ENCODE measurements at places on chromosomes 5 and 9.
A peak's percentile ranks its signal among the peaks of the same experiment; 100 is the strongest.

- DNase-seq: peak; percentile 25
These were observed 106.3 kb upstream of the SPOCK1 start for GRCh38 chr5:137605411-137605810.

GRCh38 chr5:60207040-60207439 is 313.5 kb upstream of the PDE4D start:
- no peak for DNase-seq

- DNase-seq: peak; percentile 37
These were observed 95.5 kb downstream of the ZCCHC7 start for GRCh38 chr9:37215830-37216229.

DNA sequence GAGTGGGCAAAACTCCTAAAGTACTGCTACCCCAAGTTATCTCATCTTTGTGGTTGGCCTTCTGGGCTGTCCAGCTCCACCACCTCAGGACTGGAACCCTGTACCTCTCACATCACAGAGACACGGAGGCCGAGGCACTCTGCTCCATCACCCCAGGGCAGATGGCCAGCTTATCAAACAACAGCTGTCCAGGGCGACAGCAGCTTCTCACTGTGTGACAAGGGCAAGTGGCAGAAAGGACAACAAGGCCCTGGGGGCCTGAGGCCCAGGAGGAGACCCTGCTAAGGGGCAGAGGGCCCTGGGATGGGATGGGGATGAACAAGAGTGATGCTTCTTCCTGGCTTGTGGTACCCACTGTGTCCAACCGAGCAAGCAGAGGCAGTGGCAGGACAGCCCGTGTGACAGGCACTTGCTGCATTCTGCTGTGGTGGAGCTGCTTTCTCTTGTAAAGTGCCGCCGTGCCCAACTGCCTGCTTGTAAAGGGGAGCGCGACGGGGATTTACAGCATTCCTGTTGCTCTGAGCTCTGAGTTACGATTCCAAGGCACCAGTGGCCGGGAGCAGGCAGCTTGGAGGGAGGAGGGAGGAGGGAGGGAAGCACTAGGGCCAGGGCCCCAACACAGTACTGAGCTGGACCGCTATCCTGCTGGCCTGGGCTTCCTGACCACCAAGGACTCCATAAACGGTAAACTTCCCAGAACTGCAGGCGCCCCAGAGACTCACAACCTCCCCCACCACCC is 71.2 kb downstream of the SHB start:
- no peak for DNase-seq

- no peak for DNase-seq
These were observed 26.0 kb downstream of the GABRP start for GRCh38 chr5:170809551-170809950.

DNA sequence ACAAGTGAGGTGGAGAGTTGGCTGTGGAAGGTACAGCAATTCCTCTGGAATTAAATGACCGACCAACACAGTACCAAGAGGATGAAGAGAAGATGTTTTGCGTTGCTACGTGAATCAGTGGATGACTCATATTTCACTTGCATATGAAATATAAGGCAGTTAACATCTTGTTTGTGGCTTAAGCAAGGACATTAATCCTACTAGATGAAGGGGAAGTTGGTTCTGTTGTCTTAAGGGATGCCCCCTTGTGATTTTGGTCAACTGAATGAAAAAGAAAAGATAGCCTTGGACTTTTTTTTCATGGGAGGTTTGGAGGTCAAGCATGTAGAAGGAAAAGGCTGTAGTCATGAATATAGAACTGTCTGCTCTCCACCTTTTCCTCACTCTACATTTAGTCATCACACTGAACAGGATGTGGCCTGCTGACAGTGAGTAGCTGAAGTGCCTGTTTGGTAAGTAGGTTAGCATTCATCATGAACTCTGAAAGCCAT is 33.9 kb downstream of the VLDLR start:
- DNase-seq: peak; percentile 89

DNA sequence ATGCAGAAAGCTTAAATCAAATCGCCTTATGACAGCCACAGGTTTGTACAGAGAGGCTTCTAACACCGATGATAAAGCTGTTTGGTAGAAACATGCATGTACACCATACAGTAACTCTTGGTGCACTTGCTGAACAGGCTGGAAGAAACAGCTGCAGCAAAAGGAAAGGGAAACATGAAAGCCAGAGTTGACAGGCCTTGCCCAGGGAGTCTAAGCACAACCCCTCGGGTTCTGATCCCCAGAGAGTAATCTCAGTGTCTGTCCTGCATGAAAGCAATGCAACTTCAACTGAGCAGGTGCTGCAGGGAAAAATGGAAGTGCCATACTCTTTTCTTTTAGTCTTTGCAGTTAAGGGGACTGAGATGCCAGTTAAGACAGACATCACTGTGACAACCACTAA is 419.9 kb downstream of the BNC2 start:
- DNase-seq: no peak

DNA sequence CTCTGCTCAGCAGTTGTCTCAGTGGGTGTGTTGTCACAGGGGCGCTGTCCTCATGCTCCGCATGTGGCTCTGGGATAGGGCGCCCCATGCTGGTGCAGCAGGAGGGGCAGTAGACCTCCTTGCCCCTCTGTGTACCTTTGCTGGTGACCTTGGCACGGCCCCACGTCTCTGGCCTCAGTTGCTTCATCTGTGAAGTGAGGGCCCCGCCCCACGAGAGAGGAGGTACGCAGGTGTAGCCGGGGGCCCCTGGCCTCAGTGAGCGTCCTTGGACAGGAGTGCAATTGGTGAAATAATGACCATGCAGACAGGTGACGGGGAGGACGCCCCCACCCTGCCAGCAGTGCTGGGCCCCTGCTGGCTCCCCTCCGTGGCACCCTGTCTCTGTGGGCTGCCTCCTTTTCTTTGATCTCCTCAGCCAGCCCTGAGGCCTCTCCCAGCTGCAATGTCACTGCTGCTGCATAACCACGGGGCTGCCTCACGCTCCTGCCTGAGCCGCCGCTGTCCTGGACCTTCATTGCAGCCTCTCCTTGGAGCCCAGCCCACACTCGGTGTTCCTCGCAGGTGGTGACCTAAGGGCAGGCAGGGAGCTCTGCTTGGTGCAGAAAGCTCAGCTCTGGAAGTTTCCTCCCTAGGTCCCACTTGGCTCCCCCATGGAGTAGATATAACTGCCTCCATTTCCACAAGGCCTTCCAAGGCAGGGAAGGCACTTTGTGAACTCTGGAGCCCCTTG is 57.3 kb downstream of the PHF2 start:
- no peak for DNase-seq

DNA sequence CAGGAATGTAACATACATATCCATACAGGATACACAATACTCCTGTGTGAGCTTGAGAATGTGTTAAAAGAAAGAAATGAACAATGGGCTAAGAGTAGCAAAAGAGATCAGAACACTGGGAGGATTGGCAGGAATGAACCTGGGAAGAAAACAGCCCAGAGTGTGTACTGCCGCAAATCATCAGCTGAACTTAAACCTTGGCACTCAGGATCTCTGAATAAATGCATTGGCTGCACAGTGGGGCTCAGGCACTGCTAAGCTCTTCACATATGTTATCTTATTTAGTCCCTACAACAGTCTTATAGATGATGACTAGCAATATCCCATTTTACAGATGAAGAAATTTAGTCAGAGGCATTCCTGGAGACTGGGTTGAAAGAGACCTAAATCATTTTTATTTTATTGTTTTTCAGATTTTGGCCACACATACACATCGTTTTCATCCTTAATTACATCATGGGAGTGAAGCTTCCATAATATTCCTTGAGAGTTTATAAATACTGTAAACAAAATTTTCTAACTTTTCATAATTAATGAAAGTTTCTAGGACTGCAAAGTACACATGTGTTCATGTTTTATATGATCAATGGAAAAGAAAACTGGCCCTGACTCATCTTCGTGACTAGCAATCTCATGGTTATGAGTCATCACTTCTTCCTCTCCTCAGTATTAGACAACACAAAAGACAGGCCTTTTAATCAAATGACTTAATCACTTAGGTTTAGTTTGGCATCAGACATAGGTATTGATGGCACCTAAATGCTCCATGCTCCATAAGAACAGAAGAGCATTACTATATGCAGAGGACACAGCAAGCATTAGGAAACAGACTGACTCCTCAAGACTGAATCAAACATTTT is 59.2 kb downstream of the CDH18 start:
- peak; percentile 1 for DNase-seq

GRCh38 chr9:112842555-112842954 is 48.1 kb downstream of the SLC46A2 start:
- no peak for DNase-seq

DNA sequence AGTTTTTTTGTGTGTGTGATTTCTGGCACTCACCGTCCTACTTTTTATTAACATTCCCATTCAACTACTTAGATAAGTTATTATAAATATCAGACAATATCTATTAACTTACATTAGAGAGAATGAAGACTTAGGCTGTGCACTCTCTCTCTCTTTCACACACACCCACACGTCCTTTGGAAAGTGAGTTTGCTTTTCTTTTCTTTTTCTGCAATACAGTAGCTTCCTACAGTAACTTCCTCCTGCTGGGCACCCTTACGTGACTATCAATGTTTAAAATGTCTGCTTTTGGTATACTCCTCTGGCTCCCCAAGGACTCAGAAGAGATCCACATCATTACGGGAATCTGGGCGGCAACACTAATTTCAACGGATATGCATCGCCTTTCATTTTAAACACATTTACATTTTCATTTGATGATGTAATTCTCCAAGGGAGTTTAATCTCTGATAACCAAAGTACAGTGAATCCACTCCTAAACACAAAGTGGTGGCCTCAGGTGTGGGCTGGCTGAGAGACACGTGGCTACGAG is 179.5 kb downstream of the MAPKAP1 start:
- no peak for DNase-seq

- DNase-seq: no peak
These were observed 331.1 kb downstream of the TMEM38B start for GRCh38 chr9:106025453-106025852.

GRCh38 chr5:149869411-149869821 is 75.2 kb downstream of the PDE6A start:
- DNase-seq: no peak

DNA sequence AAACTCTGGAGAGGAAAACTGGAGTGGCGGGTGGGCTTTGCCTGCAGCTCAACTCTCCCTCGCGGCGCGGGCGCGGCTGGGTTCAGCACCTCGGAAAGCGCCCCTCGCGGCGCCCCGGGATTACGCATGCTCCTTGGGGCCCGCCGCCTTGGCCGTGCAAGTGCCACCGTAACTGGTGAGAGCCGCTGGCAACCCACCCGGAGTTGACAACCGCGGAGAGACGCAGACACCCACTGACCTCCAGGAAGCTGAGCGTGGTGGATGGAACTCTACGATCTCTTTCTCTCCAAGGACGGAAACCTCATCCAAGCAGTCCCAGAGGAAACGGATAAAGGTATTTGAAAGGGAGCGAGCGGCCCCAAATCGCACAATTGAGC is 194 bp upstream of the RXFP3 start:
- peak; percentile 77 for DNase-seq

- DNase-seq: no peak
These were observed 516.3 kb upstream of the ZNF608 start for GRCh38 chr5:125262782-125263181.

DNA sequence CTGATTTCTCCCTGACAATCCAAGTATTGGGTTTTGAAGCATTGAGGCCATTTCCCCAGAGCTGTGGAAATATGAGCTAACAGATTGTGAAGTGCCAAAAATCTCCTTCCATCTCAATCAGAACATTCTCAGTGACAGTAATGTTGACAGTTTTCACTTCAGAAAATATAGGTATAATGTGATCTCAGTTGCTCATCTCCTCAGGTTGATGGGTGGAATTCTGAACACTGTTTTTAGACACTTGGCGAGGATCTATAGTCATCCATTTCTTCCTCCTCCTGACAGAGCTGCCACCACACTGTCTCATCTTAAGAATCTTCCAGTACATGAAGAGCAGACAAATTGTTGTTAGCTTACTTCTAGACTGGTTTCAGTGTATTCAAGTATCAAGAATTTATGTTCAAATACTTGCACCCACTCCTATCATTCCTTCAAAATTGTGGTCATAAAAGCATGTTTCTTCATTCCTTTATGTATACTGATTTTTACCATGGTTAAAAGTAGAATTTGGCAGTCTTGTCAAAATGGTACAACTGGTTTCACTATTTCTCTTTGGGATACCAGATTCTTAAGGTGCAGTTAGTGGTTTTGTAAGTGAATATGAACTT is 199.7 kb upstream of the TLE4 start:
- no peak for DNase-seq

DNA sequence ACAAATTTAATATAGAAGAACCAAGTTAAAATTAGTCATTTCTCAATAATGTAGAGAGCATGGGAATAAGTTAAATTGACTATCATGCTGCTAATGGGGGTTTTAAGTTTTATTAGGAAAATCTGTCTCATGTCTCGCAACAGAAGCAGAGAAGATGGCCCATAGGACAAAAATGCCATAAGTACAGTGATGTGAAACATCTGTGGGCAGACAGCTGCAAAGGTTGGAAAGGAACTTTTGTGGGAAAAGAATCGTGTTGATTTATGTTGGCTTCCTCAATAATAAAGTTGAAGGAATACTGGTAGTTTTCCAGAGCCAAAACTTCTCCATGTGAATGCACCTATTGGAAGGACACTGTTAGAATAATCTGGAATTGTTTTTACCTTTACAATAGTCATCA is 44.8 kb downstream of the VCAN start:
- DNase-seq: no peak

DNA sequence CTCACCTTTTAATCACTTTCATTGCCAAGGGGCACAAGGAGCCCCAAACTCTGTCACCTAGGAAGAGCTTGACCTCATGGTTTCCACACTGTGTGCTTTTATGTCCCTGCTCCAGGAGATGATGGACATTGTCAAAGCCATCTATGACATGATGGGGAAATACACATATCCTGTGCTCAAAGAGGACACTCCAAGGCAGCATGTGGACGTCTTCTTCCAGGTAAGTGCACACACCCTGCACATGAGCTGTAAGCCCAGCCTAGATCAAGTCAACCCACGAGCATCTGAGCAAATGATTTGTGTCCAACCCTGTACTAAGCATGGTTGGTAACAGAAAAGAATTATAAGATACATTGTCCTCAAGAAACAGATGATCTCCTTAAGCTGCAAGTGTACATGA is 50.8 kb upstream of the GABRP start:
- no peak for DNase-seq

DNA sequence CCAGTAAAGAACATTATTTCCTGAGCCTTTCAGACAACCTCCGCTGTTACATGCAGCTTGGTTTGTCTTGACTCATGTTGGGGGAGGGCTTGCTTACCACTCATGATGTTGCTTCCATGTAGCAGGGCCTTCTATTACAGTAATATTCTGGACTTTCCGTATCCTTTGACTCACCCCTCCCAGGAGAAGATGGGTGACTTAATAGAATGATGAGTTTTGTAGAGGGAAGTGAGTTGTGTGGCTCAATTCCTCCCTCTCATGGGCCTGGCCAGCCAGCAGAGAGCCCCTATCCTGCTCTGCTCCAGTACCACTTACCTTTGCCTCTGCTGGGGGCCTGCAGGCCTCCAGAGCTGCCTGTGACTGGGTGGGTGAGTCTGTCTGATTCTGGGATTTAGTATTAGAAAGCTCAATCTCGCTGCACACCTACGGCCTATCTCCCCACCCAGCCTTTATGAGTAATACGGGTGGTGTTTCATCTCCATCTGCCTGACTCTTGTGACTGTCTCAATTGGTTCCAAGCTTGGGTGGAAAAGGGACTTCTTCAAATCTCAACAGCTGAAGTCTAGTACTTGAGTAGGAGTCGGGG is 52.6 kb upstream of the KLF9 start:
- peak; percentile 75 for DNase-seq
